ENCODE measurements at places on chromosomes 4 and X.

DNA sequence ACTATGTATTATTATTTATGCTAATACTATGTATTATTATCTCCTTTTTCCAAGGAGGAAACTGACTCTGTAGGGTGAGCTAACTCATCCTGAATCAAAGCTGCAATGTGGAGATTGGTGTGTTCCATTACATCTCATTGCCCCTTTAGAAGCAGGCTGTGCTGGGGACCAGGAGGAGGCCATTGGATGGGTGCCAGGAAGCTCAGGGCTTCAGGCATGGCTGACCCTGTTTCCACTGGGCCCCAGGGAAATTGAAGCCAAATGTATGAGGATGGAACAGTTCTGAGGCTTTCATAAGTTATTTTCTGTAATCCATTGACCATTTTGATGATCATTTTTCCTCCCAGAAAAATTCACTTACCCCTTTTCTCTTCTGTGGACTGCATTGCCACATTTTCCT, 418.8 kb upstream of the ZFP42 start:
- no peak for DNase-seq

DNA sequence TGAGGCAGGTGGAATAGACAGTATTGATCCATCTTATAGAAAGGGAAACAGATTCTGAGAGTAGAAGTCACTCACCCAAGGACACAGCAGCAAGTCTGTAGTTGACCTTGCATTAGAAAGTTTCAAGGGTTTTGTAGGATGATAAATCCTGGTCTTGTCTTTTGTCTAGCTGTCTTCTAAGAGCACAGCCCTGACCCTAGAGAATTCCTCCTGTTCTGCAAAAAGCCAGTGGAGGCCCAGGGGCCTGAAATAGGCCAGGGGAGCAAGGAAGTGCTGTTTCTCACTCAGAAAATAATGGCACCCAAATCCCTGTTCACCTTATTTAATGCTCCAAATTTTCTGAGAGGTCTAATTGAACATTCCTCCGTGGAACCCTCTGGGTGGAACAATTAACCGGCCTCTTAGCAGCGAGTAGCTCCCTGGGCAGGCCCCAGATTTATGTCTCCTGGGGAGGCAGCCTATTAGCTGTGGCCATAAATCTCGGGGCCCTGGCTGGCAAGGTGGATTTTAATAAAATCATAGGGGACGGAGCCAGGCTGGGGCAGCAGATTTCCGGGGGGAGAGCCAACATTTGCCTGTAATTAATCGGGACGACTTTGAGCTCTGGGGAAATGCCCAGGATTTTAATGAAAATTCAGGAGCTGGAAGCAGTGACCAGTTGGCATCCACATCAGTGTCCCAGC, 49.2 kb upstream of the MSX1 start:
- no peak for DNase-seq

- no peak for DNase-seq
These were observed 12.1 kb upstream of the TENM3 start for GRCh38 chr4:182231080-182231479.

GRCh38 chrX:134373736-134374135, 86.2 kb upstream of the HPRT1 start:
- no peak for DNase-seq

GRCh38 chr4:119025420-119025819, 110.2 kb upstream of the MYOZ2 start:
- DNase-seq, result no peak

DNA sequence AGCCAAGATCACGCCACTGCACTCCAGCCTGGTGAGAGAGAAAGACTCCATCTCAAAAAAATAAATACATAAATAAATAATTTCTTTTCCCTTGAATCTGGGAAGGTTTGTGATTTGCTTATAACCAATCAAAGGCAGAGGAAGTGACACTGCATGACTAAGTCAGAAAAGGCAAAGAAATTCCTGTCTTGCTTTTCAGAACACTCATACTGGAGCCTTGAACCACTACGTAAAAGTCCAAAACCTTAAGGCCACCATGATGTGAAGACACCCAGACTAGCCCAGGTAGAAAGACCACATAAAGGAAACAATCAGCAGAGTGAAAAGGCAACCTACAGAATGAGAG, 36.6 kb downstream of the TMEM156 start:
- DNase-seq, result no peak

GRCh38 chr4:4871242-4871572, 11.7 kb downstream of the MSX1 start:
- no peak for DNase-seq

DNA sequence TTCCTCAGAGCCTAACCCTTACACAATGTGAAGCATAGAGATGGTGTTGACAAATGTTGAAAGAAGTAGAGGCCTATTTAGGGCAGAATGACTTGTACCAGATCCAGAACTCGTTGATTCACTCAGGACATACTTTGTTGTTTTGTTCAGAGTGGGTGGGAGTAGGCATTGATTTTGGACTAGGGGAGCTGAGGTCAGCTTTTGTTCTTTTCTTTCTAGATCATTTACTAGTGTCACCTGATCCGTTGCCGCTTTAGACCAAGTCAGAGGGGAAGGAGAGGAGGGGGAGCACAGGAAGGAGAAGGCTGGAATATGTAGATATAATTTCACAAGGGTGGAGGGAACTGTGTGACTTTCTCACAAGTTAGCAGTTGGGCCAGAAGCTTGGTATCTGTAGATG, 282.4 kb upstream of the GPC4 start:
- DNase-seq, result no peak

GRCh38 chrX:108070891-108071290, 20.5 kb downstream of the PSMD10 start:
- DNase-seq, result no peak

DNA sequence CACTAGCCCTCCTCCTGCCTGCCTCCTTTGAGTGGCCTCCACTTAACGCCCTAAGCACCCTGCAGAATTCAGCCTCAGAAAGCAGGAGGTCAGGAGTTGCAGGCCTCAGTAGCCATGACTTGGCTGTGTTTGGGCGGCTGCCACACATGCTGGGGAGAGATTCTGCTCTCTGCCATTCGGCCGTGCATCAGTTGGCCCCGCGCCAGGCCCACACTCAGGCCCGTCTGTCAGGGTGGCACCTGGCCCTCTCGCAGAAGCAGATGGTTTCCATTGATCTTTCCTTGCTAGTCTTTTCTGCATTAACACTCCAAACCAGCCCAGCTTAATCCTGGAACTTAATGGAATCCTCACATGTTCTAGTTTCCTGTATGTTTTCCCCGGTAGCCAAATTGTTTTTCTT, 30.7 kb upstream of the ATP6AP2 start:
- no peak for DNase-seq

- no peak for DNase-seq
These were observed 48.1 kb downstream of the UGT2A2 start for GRCh38 chr4:69591364-69591763.

- DNase-seq, result no peak
These were observed 238.8 kb downstream of the GPC3 start for GRCh38 chrX:133746593-133746992.

- no peak for DNase-seq
These were observed 104.9 kb upstream of the CENPE start for GRCh38 chr4:103303011-103303410.

DNA sequence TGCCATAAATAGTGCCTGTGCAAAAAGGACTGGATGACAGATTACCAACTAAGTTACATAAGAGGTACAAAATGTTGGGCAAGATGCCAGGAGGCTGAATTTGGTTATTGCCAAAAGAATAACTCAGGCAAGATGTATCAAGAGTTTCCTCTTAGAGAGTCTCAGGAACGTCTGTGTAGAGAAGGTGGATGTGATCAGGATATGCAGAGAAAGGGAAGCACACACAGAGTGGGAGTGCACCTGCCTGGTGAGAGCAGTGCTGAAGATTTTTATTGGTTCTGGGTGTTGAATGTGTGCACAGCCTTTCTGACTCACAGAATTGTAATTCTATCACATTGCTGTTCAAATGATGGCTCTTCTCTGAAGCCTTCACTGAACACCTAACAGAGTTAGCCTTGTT, 156.8 kb upstream of the HS3ST1 start:
- DNase-seq, result no peak

DNA sequence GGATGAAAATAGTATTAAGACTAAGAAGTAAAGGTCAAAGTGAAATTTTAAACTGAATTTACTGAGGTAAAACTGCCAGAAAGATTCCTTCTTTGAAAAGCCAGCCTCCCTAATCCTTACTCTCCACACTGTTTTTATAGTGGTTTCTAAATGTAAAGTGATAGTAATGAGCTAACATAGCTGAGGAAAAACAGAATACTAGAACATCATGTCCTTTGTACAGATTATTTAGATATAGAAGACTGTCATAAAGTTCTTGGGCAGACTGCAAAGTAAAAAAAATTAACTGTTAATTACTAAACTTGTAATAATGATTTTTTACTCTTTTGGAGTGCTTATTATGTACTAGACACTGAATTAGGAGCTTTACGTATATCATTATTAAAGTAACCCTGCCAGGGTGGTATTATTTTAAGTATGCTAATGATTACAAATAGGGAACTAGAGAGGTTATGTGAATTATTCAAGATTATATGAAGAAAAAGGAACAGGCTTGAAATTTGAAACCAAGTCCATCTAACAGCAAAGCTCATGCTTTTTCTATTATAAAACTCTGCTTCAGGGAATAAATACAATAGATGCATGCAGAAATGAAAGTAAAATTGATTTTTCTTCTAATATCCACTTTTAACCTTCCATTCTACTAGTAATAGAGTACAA, 150.5 kb downstream of the TBCK start:
- no peak for DNase-seq

DNA sequence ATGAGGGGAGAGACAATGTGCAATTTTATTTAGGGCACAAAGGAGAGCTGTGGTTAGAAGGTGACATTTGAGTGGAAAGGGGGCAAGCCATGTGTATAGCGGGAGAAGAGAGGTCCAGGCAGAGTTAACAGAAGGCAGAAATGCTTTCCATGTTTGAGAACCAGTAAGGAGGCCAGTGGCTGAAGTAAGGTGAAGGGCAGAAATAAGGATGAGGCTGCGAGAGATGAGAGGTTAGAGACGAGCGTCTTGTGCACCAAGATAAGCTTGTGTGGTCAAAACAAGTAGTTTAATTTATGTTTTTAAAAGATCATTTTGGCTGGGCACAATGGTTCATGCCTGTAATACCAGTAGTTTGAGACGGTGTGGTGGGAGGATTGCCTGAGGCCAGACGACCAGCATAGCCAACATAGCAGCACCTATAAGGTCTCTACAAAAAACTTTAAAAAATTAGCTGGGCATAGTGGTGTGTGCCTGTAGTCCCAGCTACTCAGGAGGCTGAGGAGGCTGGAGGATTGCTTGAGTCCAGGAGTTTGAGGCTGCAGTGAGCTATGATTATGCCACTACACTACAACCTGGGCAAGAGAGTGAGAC, 8.5 kb downstream of the HTT start:
- no peak for DNase-seq

- DNase-seq, result no peak
These were observed 31.5 kb upstream of the LNX1 start for GRCh38 chr4:53622739-53623151.
